Stimulated activated CD8-positive, alpha-beta memory T cell treated with anti-CD3 and anti-CD28 coated beads, Interleukin-4, amount 100 ng/mL, for 48 hours (primary cell): ENCODE measurements at places on chromosomes 1 and 21.

- peak; percentile 72 for DNase-seq
These were observed 15.4 kb upstream of the CD2 start for GRCh38 chr1:116738673-116739370.

DNA sequence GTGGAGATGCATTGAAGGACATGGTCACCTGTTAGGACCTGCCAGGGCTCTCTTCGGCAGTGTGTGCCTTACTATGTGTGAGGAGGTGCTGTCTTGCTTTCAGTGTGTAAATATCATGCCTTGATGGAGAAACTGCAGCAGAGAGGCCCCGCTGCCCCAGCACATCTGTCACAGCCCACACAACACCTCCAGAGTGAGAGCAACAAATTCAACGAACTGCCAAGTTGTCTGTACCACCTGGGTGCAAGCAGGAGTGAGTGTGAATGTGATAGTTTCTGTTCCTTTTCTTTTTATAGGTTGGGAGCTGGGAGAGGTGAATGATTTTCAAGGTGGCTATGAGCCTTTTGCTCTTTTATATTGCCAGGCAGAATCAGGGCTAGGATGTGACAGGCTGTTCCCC, 114.6 kb upstream of the KIAA0040 start:
- no peak for DNase-seq

DNA sequence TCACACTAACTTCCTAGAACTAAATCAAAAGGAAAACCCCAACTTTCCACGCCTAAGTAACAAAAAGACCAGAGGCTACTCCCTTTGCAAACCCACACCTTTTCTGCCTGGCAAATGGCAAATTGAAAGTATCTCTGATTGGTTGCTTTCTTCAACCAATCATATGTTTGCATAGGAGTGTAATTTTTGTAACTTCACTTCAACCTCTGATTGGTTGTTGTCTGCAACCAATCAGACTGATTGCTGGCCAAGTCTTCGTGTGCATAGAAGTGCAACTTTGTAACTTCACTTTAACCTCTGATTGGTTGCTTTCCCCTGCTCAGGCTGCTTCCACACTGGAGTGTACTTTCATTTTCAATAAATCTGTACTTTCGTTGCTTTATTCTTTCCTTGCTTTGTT, 36.9 kb upstream of the PADI2 start:
- no peak for DNase-seq

- DNase-seq: no peak
These were observed 78.5 kb downstream of the SLC35F3 start for GRCh38 chr1:233982827-233983518.

GRCh38 chr1:56441601-56442000, 137.8 kb downstream of the PLPP3 start:
- no peak for DNase-seq

DNA sequence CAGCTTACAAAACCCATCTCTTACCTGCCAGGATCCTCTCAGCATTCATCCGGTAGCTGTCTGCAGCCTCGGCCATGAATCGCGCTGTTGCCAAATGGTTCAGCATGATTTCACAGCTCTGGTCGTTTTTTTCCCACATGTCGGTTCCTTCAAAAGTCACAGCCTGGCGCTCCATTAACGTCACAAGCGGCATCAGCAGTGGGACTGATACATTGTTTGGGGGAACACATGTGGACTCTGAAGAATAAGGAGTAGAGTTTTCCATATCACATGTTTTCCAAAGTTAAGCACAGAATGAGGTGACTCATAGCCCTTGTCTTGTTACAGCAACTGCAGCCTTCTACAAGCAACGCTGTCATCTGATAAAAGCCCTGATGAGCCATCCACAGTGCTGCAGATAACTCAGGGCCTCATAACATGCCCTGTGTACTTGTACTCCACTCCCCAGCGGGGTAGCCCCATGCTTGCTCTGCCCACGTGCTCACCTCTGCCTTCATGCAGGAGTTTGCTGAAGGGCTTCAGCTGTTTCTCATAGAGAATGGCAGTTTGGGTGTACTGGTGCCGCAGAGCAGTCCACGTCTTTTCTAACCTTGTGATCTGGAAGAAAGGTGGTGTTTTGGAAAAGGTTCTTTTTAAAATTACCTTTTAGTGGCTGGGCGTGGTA, 114.2 kb downstream of the BCAR3 start:
- no peak for DNase-seq

DNA sequence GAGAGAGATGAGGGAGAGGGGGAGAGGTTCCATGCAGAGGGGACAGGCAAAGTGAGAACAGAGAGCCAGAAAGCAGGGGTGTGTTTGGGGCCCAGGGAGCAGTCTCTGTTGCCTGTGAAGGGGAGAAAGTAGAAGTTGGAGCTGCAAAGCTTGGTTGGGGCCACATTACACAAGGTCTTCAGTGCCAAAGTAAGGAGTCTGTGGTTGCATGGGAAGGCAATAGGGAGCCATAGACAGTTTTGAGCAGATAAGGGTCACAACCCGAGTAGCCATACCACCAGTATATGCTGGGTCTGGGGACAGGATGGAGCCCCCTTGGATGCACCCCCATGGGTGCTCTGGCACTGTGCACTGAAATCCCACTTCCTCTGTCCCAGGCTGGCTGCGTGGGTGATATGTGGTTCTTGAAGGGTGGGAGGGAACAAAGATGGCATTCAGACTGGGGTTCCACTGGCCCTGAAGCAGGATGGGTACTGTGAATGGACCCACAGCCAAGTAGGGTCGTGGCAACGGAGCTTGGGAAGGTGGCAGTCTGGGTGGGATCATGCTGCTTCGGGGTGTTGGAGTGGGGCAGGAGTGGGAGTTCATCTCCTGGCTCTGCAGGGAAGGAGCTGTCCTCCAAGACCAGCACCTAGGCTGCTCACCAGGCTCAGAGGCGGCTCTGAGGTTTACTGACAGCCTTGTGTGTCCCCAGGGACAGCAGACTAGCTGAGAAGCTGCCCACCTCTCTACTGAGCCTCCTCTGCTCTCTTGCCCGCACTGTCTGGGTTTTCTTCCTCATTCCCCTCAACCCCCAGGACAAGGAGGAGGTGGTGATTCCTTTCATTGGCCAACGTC, 12.1 kb downstream of the DRAXIN start:
- no peak for DNase-seq

- no peak for DNase-seq
These were observed 72.7 kb downstream of the UBE4B start for GRCh38 chr1:10105484-10105883.

- peak; percentile 64 for DNase-seq
These were observed 67.8 kb downstream of the LRIG2 start for GRCh38 chr1:113140588-113141446.

GRCh38 chr1:54335755-54336108, 70.5 kb downstream of the SSBP3 start:
- DNase-seq: no peak

DNA sequence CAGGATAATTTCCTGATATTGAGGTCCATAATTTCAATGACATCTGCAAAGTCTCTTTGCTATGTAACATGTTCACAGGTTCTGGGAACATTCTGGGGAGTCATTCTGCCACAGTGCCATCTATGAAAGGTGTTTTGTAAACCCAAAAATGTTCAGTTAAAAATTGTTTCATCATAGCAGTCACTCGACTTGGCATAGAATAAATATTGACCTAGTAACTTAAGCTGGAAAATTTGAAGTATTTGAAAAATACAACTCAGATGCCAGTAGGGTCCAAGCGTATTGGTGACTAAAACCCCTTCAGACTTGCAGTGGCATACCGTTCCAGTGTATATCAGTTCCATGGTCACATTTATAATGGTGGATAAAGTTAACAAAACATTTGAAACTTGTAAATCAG, 6.8 kb downstream of the DESI2 start:
- DNase-seq: no peak

DNA sequence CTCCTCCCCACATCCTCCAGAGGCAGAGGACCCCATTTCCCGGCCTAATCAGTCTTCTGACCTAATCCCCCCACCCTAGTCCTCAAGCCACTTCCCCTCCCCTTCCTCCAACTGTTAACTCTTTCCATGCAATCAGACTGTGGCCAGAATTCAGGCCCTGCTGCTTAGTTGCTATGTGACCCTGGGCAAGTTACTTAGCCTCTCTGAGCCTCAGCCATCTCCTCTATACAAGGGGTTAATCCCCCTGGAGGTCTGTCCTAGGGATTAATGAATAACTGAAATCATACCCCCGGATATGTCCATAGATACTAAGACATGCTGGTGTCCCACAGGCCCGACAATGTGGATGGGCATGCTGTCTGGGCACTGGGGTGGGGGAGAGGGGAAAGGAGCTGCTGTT, 18.3 kb downstream of the AHDC1 start:
- DNase-seq: no peak

- DNase-seq: no peak
These were observed 11.8 kb downstream of the NFYC start for GRCh38 chr1:40703316-40703715.

DNA sequence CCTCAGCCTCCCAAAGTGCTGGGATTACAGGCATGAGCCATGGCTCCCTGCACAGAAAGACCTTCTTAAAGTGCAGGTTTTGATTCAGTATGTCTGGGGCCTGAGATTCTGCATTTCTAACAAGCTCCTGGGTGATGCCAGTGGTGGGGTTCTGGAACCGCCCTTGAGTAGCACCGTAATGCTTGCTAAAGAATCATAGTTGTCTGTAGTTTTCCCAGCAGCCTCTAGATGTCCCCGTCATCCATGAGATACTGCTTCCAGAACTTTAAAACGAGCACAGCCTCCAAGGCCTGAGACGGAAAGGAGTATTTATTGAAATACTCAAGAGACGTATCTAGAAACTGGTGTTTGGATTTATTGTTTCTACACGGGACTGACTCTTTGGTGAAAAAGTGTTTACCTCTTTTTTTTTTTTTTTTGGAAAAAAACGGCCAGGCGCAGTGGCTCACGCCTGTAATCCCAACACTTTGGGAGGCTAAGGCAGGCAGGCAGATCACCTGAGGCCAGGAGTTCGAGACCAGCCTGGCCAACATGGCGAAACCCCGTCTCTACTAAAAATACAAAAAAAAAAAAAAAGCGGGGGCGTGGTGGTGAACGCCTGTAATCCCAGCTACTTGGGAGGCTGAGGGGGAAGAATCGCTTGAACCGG, 2.6 kb upstream of the TOR3A start:
- peak; percentile 48 for DNase-seq

DNA sequence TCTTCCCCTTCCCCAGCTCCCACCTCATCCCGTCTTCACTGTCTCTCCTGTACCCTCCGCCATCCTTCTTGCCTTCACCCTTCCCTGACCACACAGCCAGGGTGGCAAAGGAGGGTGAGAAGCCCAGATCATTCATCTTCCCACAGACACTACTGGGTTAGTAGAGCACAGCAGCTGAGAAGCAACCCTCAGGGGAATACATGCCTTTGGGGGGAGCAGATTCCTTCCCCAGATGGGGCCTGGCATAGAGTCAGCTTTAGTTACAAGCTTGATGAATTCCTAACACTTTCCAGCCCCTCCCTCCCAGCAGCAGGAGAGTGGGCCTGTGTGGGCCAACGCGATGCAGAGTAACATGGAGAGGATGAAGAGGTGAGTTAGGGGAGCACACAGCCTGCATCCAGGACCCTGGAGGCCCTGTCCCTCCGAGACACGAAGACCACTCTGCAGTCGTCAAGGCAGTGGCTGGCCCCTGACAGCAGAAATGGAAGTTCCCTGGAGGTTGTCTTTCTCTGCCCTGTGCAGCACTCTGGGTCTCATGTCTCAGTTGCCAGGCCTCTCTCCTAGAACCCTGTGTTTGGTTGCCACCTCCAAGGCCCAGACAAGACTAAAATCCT, 8.8 kb upstream of the BTG2 start:
- DNase-seq: no peak

GRCh38 chr1:219039682-219040154, 134.0 kb upstream of the LYPLAL1 start:
- no peak for DNase-seq

DNA sequence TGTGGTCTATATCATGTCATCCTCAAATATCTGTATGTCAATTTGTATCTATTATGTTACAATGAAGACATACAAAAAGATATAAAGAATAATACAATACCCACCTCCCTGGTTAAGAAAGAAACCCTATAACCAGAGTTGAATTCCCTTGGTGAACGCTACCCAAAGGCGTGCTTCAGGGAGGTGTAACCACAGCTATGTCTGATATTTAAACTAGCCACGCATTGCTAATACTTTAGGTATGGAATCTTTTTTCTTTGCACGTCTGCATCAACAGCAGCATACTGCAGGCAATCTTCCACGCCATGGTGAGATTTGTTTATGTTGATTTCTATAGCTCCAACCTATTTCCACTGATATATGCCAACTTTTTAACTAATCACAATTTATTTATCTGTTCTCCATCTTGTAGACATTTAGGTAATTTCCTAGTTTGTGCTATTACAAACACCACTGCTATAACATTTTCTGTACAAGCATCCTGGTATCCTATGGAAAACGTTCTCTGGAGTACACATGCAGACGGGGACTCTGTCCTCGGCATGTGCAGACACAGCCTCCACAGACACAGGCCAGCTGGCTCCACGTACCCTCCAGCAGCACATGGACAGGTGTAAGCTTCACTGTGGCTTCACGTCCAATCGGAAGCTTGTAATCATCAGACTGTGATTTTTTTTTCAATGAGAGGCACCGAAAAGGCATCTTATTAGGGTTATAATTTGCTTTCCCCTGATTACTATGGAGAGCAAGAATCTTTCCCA, 58.5 kb downstream of the HSF2BP start:
- DNase-seq: no peak

DNA sequence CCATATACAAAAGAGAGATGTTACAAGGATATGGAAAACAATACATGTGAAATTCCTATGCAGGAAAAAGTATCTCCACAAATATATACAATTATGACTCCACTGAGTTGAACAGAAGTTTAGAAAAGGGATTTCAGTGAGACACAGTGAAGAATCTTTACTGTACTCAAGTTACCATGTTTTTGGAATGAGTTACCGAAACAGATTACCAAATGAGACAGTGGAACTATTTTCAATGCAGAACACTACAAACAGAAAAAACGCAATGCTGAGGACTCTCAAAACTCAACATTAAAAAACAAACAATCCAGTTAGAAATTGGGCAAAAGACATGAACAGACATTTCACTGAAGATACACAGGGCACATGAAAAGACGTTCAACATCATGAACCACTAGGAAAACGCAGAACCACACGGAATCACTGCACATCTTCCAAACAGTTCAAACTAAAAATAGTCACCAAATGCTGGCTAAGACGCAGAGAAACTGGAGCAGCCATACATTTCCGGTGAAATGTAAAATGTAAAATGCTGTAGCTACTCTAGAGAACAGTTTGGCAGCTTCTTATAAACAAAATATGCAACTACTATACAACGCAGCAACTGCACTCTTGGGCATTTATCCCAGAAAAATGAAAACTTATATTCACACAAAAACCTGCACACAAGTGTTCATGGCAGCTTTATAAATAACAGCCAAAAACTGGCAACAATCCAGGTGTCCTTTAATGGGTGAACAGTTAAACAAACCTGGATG, 118.7 kb downstream of the UBR4 start:
- DNase-seq: no peak
